ELR (cell line): ENCODE measurements at places on chromosomes 11 and 22.

GRCh38 chr11:2523821-2524391 is 79.1 kb downstream of the KCNQ1 start:
- no peak for DNase-seq

- DNase-seq: no peak
These were observed 403.7 kb downstream of the LUZP2 start for GRCh38 chr11:24900514-24900913.

GRCh38 chr11:111735262-111736116 is 30.7 kb downstream of the PPP2R1B start:
- peak; percentile 99 for DNase-seq

DNA sequence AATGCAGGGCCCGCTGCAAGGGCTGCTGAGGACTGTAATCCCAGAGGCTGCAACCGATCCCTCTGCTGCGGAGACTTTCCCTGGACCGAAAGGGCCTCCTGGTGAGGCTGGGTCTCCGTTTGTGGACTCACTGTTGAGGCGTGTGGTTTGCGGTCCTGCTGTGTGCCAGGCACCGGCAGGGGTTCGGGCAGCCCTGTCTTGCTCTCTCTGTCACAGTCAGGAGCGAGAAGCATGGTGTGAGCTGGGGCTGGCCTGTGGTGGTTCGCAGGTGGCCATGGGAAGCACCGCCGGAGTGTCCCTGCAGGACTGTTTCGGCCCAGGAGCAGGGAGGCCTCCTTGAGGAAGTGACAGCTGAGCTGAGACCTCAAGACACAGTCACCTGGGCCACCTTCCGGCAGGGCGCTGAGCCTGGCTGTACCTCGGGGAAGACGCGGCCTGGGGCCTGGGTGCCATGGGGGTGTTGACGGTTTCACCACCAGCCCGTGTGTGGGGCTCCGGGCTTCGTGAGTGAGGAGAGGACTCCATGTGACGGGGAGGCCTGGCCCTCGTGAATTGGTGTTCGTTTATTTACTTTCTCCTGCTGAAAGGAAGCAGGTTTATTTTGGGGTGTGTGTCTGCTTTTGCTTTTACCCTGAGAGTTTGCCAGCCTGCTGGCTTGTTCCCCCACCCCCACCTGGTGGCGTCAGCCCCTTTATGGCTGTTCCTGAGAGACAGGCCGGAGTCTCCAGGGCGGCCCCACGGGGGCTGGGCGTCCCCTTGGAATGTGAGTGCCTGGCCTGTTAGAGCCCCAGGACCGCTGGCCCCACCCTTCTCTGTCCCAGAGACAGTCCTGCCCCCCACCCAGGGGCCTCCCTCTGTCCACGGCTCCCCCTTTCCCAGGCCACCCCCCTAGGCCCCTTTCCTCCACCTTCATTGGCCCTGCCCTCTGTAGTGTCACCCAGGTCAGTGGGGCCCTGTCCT is 122.5 kb downstream of the KCNQ1OT1 start:
- DNase-seq: no peak

GRCh38 chr11:66936311-66936711 is 21.9 kb downstream of the PC start:
- no peak for DNase-seq

DNA sequence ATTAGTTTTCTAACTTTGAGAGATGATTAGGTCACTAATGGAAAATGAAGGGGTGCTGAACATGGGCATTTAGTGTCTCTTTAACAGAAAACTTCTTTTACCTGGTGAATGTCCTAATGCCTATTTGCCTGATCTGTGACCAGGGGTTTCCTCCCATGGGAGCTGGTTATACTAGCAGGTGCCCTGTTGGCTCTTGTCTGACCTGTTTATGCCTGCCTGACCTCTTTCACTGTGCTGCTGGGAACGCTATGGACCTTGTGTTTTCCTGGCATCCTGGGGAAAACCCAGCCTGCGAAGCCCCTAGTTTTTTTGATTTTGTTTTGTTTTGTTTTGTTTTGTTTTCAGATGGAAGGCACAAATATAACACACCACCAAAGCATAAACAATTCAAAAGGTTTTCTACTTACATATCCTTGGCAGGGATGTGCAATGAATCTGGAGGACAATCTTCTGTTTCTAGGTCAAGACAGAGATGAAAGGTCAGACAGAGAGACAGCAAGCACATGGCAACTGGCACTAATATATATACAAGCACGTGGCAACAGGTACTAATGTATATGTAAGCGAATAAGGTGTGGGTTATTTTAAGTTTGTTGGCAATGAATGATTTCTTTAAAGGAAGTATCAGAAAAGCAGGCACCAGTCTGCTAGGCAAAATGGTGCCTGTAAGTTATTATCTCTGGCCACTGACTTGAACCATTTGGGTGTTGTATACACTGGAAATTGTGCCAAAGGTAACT is 390.2 kb downstream of the LUZP2 start:
- no peak for DNase-seq

DNA sequence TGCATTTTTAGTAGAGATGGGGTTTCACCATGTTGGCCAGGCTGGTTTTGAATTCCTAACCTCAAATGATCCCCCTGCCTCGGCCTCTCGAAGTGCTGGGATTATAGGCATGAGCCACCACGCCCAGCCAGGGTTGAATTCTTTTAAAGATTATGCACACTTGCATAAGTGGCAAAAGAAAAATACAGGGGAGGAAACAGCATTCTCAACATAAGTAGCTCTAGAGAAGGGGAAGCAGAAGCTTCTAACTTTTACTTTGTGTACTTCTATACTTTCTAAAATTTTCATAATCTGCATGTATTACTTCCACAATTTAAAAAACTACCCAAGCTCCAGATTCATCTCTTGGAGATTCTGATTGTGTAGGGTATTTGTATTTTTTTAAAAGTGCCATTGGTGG is 108.0 kb downstream of the SLC1A2 start:
- DNase-seq: no peak

- peak; percentile 75 for DNase-seq
These were observed 14.4 kb upstream of the PAMR1 start for GRCh38 chr11:35539781-35540281.

- no peak for DNase-seq
These were observed 24.0 kb upstream of the CADM1 start for GRCh38 chr11:115528225-115528624.

- no peak for DNase-seq
These were observed 2.7 kb downstream of the ZNF74 start for GRCh38 chr22:20396639-20397038.

- DNase-seq: no peak
These were observed 34.9 kb upstream of the MYEOV start for GRCh38 chr11:69259096-69259495.

DNA sequence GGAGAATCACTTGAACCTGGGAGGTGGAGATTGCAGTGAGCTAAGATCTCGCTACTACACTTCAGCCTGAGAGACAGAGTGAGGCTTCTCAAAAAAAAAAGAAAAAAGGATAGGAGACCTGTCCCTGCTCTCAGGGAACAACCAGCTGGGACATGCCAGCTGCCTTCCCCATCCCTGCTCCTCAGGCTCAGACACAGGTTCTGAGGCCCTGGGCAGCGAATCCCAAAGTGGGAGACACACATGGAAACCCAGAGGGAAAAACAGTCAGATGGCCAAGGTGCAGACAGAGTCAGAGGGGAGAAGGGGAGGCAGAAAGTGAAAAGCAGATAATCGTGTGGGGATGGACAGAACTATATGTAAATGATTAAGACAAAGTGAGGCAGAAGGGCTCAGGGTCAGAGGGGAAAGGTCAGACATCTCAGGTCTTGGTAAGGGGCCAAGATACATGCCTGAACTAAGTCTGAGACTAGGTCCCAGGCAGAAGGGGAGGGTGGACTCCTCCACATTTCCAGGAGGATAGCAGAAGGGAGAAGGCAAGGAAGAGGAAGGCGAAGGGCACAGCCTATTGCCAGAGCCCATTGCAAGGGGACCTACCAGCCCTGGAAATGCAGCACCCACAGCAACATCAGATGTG is 14.2 kb downstream of the STARD10 start:
- no peak for DNase-seq

- peak; percentile 56 for DNase-seq
These were observed 19.3 kb downstream of the RRP7A start for GRCh38 chr22:42500161-42500835.

- DNase-seq: no peak
These were observed 680.4 kb downstream of the TBC1D22A start for GRCh38 chr22:47442821-47443220.

- peak; percentile 75 for DNase-seq
These were observed 32.2 kb upstream of the PLET1 start for GRCh38 chr11:112292785-112293407.

DNA sequence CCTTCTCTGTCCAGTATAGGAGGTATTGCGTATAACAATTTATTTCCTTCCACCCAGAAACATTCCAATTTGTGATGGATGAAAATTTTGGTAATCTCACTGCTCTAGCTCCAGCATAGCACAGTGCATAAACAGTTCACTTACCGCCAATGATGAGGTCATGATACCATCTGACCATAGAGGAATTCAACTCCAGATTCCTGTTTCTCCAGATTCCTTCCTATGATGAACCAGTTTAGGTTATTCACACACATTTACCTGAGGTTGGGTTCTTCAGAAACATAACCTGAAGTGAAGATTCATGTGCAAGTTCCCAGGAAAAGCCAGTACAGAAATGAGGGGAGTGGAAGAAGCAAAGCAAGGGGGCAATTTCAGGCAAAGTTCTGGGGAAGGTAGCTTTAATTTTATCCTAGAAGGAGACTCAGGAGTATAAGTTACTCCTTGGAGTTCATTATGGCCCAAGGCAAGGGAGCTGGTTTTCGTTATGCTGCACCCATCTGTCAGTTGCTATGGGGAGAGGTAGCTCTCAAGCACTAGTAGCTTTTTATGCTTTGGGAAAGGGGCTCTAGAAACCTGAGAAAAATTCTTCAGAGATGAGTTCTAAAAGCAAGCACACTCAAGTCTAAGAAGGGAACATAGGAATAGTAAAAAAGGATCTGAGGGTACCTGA is 121.6 kb downstream of the CASP12 start:
- DNase-seq: peak; percentile 19

DNA sequence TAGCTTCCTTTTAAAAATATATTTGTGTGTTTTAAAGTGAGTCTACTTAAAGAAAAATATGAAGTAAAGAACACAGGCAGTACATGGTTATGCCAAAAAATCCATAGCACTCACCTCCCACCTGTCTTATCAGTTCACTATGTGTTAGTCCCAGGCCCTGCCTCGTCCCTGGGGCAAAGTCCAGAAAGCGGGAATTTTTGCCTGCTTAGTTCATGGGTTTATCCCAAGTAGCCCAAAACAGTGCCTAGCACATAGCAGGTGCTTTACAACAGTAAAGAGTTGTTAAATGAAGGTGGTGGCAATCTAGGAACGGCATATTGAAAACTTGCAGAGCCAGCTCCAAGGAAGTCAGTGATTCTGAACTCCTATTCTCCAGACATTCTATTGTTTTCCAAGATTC is 154.0 kb downstream of the MN1 start:
- DNase-seq: no peak

- DNase-seq: no peak
These were observed 447.3 kb downstream of the NTM start for GRCh38 chr11:131817687-131818188.

- DNase-seq: no peak
These were observed 4.7 kb downstream of the UCP3 start for GRCh38 chr11:74004046-74004695.

DNA sequence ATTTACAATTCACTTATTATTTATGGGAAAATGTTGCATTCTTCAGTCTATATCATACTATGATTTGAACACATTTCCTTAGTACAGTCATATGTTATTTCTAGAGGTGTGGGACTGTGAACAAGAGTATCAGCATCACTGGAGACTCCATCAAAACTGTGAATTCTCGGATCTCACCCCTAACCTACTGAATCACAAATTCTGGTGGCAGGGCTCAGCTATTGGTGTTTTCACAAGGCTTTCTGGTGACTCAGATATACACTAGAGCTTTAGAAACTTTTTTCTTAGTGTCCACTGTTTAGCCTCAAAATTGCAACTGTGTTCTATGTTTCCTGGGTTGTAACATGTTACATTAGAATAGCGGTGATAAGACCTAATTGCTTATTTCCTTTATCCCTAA is 352.9 kb upstream of the DDI1 start:
- DNase-seq: peak; percentile 38

GRCh38 chr11:85685125-85685819 is 723 bp downstream of the CCDC89 start:
- no peak for DNase-seq

- DNase-seq: no peak
These were observed 11.6 kb downstream of the ASCL2 start for GRCh38 chr11:2258501-2259465.

- DNase-seq: no peak
These were observed 13.1 kb downstream of the CHID1 start for GRCh38 chr11:897253-898142.

DNA sequence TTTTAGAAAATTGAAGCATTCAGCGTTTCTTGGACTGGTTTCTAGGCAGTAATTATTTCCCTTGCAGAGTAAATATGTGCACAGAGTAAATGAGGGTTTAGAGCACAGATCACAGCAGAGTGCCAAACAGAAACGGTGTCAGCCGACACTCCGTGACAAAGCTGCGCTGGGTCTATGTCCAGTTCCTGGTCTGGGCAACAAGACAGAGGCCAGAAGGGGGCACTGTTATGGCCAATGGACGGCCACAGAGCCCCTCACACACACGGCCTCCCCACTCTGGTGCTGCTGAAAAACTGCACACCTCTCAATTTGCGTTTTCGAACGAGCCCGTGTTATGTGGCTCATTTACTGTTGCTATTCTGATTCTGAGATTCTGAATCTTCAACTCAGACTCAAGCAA is 180.7 kb downstream of the MPPED1 start:
- no peak for DNase-seq

GRCh38 chr11:119367661-119368120 is 13.8 kb downstream of the USP2 start:
- DNase-seq: no peak

GRCh38 chr22:31094021-31094551 is 13.0 kb downstream of the SMTN start:
- no peak for DNase-seq

DNA sequence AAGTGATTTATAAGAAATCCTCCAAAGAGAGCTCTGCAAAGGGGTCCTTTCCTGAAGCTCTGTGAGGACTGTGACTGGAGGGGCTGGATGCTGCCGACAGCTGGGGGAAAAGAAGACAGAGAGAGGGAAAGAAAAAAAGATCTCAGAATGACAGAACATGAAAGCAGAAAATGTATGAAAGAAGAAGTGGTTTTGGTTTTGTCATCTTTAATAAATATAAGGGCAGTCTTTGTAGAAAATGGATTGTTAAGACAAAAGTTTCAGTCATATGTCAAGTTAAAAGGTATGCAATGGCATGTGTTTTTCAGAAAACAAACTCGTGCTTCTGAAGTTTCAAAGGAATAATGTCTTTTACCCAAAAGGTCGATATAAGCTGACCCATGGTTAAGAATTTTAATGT is 105.5 kb downstream of the CCDC83 start:
- DNase-seq: no peak

DNA sequence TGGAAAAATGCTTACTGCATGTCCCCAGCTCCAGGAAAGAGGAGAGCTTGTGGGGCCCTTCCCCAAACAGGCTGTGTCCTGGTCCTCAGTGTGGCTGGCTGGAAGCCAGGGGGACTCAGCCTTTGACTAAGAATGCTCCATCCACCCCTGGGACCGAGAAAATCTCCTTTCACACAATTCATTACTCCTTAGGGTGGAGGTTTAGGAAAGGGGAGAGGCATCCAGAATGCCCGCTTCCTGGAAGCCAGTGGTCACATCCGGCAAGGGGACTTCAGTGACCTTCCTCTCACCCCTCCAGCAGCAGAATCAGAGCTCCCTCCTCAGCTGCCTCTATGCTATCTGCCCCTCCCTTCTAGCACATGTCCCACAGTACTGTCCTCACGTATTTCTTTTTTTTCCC is 21.9 kb downstream of the ATG16L2 start:
- DNase-seq: no peak
